ENCODE measurements at places on chromosomes 6 and 20.

- DNase-seq = no peak
These were observed 38.2 kb downstream of the NCR2 start for GRCh38 chr6:41373627-41373918.

DNA sequence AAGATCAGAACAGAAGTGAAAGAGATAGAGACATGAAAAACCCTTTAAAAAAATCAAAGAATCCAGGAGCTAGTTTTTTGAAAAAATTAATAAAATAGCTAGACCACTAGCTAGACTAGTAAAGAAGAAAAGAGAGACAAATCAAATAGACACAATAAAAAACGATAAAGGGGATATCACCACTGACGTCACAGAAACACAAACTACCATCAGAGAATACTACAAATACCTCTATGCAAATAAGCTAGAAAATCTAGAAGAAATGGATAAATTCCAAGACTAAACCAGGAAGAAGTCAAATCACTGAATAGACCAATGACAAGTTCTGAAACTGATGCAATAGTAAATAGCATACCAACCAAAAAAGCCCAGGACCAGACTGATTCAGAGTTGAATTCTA, 29.6 kb upstream of the SENP6 start:
- no peak for DNase-seq

GRCh38 chr20:16301986-16302385, 271.3 kb downstream of the KIF16B start:
- no peak for DNase-seq

DNA sequence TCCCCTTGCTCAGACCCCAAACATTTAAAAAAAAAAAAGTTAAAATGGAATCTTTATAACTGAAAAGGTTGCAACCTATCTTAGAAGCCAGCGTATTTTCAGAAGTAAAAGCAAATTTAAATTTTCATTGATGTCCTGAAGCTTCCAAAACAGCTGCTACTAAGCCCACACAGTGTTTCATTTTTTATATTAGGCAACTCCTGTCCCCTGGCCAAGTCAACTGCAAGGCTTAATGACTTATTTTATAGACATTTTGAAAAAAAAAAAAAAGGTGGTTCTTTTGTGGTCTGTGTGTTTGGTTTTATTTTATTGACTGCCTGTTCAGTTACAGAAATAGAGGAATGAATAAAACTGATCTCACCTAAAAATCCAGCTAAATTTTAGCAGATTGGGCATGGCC, 13.0 kb downstream of the CFAP61 start:
- no peak for DNase-seq

DNA sequence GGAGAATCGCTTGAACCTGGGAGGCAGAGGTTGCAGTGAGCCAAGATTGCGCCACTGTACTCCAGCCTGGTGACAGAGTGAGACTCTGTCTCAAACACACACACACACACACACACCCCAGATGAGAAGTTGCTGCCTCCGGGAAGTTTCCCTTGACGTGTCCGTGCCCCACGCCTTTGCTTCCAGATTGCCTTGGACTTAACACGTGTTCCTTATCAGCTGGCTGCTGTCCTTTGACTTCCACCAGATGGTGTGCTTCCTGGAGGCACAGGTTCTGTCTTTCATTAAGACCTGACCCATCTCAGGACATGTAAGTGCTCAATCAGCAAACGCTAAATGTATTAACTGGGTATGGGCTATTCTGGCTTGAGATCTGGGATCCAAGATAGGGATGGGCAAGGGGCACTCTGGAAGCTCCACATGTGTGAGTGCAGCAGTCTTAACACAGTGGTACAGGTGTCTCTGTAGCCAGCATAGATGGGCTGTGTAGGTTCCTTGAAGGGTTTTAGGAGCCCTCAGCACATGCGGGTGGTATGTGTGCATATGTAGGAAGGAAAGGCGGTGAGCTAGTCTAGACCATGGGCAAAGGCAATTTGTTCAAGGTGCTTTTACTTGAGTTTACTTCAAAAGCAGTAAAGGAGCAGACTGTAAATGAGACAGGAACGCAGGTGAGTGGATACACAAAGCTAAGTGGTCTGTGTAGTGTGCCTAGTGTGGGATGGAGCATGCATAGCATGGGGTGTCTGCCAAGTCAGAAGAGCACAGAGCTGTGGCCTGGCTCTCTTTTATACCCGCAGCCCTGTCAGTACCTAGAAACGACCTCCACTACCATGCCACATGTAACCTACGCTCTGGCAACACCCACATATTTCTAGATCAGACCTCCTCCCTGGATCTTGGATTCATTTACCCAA, 11.6 kb downstream of the PIGT start:
- DNase-seq = no peak

GRCh38 chr6:38738261-38738660, 23.1 kb downstream of the DNAH8 start:
- DNase-seq = no peak

DNA sequence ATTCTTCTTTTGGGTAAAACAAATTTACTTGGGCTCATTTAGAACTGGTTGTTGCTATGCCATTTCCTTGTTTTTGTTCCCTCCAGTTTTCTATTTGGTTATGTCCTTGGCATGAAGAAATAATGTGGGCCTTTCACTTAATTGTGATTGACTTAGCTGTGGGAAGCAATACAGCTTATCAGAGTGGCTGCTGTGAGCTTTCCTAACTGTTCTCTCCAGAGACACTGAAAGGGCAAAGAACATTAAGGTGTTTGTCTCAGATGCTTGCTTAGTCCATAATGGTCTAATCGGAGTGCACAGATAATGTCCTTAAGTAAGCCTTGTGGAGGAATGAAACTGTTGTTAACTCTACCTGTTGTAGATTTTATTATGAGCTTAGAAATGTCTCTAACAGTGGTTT, 56.6 kb downstream of the SH3BGRL2 start:
- no peak for DNase-seq

GRCh38 chr20:49973981-49974380, 8.8 kb upstream of the SNAI1 start:
- no peak for DNase-seq

DNA sequence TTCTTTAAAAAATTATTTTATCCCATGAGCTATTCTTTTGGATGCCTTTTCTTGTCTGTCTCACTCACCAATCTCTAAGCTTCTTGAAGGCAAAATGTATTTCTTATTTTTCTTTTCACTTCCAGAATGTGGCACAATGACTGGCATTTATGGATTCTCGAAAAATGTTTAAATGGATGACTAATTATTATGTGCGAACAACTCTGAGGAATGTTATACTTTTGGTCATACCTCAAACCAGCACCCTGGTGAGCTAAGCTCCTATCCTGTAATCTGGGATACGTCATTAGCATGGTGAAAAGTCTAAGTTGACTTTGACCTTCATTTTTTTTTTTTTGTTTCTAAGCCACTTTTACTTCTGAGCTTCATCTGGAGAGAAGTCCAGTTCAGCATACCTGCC, 214.0 kb upstream of the CEP162 start:
- DNase-seq = no peak

DNA sequence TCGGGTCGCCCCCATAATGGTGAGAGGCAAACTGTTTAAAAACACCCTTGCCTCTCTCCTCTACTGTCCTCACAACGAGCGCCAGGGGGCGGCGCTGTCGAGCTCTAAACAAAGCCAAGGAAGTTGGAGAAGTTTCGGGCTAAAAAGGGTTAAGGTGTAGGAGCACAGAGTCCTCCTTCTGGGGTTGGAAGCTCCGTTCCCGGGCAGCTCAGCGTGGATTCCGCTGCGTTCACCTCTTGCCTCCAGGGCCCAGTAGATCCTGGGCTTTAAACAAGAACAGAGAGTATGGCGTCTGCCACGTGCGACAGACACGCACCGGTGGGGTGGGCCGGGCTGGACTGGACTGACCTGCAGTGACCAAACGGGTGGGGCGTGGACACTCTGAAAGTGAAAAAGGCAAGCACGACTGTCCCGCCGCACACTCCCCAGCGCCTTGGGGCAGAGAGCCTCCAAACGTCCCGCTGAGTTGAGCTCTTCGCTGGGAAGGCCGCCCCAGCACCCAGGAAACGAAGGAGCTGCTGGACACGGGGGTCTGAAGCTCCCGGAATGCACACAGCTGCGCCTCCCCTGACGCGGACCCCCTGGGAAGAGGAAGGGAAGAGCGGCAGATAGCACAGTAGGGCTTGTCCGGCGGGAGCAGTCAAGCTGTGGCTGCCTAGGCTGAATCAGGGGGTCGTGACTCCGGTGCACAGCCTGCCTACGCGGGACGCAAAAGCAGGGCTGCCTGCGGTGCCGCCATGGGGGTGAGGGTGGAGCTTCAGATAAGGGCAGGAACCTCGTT, 1.6 kb upstream of the THBD start:
- DNase-seq = peak; percentile 44

- DNase-seq = no peak
These were observed 7.1 kb downstream of the PRSS16 start for GRCh38 chr6:27254566-27254965.

- DNase-seq = no peak
These were observed 22.2 kb downstream of the EIF2S2 start for GRCh38 chr20:34089655-34090345.

DNA sequence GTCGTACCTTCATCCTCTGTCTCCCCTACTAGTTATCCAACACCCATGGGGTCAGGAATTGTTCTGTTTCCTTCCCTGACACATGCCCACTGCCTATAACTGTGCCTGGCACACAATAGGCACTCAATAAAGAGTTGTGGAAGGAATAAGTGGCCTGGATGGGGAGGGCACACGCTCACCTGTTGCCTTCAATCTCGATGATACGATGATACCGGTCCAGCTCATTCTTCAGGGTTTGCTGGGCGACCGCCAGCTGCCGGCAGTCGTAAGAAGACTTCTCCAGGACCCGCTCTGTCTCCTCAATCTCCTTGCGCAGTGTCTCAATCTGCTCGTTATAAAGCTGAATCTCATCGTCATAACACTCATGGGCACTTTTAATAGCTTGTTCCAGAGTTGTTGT, 32.5 kb downstream of the BFSP1 start:
- DNase-seq = no peak

DNA sequence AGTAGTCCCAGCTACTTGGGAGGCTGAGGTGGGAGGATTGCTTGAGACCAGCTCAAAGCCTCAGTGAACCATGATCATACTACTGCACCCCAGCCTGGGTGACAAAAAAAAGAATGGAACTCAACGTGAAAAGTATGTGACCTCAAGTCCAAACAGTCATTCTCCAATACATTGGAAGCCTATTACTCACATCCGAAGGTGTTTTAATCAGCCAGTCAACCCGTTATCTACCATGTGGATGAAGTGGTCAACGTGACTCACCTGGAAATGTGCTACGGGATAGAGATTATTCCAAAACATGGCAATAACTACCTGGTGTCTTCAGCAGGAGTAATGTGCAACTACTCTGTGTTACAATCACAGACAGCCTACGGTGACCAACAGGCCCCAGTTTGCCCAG, 85.8 kb upstream of the TOP1 start:
- no peak for DNase-seq

DNA sequence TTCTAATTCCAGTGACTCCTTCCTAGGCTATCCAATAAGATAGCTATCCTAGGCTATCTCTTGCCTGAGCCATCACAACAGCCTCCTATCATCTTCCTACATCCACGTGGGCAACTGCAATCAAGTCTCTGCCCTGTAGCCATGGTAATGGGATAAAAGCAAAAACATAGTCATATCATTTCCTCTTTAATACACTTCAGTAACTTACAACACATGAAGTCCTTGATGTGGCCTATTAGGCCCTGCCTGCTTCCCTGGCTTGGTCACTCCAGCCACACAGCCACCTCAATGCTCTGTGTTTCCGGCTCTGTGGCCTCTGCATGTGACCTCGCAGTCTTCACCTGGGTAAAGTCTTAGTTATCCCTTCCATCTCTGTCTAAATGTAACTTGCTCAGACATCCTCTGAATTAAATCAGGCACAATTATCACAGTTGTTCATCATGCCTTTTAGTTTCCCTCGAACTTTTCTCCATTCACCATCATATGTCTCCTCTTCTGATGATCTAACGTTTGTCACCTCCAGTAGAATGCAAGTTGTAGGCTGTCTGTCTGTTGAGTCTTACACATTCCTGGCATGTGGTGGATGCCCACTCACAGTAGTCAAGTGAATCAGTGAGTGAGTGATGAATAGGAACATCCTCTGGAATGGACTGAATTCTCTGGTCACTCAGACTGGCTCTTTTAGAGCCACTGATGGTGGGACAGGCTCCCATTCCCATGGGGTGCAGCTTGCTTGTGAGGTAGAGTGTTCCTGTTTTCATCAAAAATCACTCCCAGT, 229.4 kb downstream of the TBC1D7 start:
- DNase-seq = no peak

GRCh38 chr6:42532038-42532669, 31.7 kb upstream of the UBR2 start:
- DNase-seq = no peak

GRCh38 chr20:32945710-32946221, 58.5 kb downstream of the SUN5 start:
- no peak for DNase-seq

DNA sequence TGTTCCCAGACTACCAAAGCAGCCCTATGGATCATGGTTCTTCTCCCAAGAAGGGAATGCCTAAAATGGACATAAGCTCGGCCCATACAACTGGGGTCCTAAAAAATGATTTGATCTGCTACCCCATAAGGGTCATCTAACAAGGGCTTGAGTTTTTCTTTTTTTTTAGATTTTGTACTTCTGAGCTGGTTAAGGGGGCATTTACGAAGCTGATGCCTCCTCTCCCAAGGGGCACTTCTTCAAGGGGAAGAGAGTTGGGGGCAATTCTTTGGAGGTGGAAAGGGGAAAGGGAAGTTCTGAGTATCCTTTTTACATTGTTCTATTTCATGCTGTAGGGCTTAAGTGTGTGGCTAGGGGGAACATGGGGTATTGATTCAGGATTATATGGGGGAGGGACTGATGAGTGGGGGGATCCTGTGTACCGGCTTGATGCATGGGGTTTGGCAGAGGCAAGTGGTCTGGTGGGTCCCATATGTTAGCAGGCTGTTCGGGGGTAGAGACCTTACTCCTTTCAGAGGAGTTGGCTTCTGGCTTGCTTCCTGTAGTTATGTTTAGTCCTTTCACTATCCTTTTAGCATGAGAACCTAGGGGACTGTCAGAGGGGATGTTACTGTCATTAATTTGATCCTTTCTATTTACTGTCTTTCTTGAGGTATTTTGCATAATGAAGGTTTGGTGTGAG, 8.1 kb upstream of the ZNFX1 start:
- DNase-seq = no peak

DNA sequence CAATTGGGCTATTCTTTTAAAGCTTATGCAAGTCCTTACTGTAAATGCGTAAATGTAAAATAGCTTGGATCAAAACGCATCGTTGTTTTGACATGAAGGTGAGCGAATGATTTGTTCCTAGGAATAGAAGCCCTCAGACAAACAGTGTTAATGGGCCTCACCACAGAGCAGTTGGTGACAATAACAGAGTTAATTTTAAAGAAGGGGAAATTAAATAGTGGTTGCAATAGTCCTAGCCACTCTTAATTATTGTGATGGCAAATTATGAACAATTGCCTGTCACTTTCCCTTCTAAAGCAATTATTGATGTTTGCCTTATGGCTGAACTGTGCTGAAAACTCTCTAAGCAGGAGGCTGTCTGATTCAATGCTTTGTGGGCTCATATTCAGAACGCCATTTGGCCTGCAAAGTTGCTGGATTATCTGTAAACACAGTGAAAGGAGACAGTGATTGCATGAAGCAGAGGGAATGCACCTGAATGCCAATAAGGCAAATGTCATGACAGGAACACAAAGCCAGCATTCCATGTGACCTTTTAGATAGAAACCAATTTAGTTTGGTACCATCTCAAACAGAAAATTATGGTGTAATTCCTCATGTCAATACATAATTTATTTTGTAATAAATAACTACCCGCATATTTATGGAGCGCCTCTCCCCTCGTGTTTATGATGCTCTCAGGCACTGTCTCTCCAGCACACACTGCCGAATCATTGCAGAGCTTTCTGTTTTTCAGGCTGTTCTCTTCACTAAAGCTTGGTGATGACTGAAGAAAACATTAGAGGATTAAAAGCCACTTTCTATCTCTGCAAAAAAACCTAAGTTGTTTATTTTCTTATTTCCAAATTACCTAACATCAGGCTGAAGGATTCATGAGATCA, 387.5 kb downstream of the HACE1 start:
- no peak for DNase-seq
